Activated naive CD4-positive, alpha-beta T cell (primary cell): ENCODE measurements at places on chromosomes 7 and 10.

DNA sequence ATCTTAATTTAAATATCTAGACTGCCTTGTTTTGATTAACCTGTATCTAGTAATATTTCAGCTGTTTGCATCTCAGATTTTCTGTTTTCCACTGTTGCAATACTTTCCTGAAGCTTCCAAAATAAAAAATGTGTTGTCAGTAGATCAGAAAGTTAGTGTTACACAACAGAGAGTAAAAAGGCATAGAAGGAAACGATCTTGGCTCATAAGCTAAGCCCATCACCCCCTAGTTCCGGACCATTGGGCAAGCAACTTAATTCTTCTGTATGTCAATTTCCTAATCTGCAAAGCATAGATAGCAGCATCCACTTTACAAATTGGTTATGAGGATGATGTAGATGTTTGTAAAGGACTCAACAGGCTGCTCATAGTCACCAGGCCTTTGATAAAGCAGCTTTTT lies 4.4 kb downstream of the PON3 start:
- DNase-seq = no peak

DNA sequence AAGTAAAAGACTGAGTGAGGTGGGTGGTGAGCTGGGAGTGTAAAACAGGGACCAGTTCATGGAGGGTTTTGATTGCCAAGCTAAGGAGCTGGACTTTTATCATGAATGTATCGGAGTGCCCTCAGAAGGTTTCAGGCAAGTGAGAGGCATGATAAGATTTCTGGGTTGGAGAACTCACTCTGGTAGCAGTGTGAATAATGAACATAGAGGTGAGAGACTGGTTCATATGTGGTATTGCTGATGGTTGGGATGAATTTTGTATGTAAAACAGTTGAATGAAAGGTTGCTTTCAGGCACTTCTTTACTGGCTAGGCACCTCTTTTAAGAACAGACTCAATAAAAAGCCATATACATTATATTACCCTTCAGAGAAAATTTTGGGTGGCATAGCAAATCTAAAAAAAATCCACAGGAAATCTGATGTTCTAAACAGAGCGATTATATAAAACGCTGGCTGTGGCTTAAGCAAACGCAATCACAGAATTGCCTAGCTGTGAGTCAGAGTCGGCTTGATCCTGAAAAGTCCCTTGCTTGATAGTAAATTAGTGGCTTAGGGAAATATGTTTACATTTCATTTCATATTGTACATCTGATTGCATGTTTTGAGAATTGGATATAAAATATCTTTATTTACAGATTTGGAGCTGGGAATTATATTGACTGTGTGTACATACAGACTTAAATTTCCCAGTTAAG lies 92.9 kb upstream of the HDAC9 start:
- DNase-seq = no peak

DNA sequence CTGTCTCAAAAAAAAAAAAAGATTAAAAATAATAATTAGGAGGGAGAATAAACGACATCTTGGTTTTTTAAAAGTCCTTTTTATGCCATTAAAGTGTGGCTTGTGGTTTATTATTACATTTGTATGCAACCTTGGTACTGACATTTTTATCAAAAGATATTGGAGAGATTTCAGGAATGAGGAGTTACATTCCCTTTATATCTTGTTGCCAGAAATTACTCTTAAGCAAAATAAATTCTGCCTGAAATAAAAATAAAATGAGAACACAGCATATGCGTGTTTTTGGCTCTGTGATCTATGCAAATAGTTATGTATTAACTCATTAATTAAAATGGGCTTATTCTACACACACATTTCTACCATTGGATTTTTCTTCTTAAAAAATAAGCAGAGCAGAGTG lies 202.4 kb downstream of the BICC1 start:
- DNase-seq = no peak

GRCh38 chr7:78073609-78074382 lies 275.2 kb downstream of the PHTF2 start:
- DNase-seq = no peak

DNA sequence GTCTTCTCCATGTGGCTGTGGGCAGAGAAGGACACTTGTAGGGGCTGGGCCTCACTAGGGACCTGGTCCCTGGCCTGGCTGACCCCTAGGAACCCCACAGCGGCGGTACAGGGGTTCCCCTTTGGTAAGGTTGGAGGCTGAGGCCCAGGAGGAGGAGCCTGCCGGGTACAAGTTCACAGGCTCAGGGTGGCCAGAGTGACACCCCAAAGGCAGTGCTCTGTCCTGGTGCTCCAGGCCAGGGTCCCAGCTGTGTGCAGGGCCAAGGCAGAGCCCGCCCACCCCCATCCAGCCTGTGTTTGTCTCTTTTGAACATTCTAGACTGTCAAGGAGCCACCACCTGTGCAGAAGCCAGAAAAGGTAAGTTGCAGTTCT lies 23.3 kb downstream of the ANTXRL start:
- no peak for DNase-seq

DNA sequence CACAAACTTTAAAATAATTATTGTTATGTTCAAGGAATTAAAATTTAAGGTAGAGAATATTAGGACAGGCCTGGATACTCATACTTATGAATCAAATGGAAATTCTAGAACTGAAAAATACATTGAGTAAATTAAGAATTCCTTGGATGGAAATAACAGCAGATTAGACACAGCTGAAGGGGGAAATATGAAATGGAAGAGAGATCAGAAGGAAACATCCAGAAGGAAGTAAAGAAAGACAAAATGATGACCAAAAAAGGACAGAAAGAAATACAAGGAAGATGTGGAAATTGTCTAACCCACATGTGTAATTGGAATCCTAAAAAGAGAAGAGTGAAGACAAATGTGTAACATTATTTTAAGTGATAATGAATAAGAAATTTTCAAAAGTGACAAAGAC lies 128.9 kb downstream of the ATRNL1 start:
- DNase-seq = no peak

DNA sequence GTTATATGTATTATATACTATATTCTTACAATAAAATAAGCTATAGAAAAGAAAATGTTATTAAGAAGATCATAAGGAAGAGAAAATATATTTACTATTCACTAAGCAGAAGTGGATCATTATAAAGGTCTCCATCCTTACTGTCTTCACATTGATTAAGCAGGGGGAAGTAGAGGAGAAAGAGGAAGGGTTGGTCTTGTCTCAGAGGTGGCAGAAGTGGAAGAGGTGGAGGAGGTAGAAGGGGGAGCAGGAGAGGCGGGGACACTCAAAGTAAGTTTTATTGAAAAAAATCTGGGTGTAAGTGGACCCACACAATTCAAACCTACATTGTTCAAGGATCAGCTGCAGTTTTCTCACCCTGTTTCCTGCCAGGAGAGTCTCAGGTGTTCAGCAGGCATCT lies 28.9 kb upstream of the ERCC6 start:
- no peak for DNase-seq

DNA sequence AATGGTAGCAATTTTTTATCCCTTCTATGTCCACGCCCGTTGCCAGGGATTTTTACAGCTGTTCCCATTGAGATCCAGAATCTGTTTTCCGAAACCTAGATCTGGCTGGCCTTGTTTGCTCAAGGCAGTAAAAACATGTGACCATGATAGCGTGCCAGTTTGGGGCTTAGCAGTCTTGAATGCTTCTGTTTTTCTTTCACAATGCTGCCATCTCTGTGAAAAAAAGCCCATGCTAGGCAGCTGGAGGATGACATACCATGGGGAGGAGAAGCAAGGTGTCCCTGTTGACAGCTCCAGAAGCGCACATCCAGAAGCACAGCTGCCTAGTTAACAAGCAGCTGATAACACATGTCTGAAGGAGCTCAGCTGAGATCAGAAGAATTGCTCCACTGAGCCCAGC lies 2.2 kb upstream of the ZNF92 start:
- no peak for DNase-seq

- no peak for DNase-seq
Measured at GRCh38 chr7:143979359-143979758, 20.8 kb upstream of the OR6B1 start.

DNA sequence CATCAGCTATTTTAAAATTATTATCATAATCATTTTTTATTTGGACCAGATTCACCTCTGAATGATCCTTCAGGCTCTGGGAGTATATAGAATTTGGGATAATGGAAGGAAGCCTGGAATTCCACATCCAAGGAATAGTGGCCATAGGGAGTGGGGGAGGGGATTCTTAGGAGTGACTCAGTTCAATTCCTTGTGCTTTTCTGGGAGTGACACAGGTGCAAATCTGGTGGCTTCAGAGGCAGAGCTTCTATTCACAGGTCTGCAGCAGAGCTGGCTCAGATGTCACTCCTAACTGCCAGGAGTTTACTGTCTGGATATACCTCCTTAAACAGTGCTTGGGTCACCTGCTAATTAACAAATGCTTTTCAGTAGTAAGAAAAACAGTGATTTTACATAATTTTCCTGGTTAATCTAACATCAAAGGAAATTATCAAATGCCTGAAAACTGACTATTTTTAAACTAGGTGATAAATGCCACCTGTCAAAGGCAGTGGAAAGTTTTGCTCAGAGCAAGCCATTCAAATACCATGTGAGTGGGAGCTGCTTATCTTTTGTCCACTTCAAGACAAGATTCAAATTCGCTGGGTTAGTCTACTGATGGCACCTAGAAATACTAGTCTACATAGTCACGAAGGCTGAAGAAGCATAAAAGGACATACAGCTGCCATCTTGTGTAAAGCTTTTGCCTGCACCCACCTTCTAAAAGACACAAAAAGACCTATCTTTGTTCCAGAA lies 106.7 kb upstream of the LAMB4 start:
- no peak for DNase-seq

- DNase-seq = no peak
Measured at GRCh38 chr10:50464004-50464409, 159.7 kb downstream of the SGMS1 start.

GRCh38 chr7:36949711-36950600 lies 225.7 kb upstream of the AOAH start:
- DNase-seq = no peak

- DNase-seq = no peak
Measured at GRCh38 chr7:132991615-132992587, 90.0 kb downstream of the CHCHD3 start.

DNA sequence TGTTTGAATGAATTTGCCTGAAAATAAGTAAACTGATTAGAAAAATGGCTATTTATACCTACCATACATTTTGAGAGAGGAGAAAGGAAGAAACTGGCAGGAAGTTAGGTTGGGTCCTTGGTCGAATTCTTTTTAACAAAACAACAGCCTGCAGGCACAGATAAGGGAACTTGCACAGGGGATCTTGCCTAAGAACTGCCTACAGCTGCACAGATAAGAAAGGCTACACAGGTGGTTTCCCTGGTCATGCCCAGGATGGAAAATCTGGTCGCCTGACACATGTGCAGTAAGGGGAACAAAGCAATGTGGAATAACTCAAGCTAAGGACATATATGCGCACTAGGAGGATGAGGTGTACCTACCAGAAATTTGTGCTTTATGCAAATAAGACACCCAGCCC lies 732.1 kb upstream of the POT1 start:
- DNase-seq = no peak

DNA sequence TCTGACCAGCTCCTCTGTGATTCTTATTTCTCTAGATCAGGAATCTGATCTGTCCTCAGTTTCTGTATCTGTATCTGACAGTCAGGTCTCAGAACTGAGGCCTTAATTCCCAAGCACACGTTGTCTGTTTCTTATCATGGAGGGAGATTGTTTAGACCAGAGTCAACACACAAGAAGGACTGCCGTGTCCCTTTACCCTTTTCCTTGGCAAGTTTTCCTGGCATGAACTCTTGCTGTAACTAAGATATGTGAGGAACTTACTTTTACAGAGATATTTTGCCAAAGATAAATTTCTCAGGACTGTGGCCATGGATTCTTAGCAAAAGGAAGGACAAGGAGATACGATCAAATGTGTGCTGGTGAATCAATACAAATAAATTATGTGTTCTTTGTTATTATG lies 181.0 kb downstream of the SORCS3 start:
- no peak for DNase-seq

GRCh38 chr7:29878081-29878688 lies 71.9 kb downstream of the WIPF3 start:
- DNase-seq = no peak

DNA sequence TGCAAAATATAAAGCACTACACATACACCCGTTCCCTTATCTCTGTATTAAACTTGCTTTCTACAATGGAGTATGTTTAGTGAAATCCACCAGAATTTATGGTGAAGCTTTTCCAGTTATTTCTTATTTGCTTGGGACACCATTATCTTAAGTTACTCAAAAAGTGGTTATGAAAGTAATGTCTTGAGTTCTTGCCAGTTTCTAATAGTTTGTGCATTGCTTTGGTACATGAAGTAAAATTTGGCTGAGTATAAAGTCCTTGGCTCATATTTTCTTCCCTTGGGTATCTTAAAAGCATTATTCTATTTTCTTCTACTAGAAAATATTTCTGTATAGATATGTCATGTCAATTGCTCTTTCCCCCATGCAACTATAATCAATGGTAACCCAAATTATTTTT lies 85.2 kb downstream of the POLR1F start:
- DNase-seq = no peak

DNA sequence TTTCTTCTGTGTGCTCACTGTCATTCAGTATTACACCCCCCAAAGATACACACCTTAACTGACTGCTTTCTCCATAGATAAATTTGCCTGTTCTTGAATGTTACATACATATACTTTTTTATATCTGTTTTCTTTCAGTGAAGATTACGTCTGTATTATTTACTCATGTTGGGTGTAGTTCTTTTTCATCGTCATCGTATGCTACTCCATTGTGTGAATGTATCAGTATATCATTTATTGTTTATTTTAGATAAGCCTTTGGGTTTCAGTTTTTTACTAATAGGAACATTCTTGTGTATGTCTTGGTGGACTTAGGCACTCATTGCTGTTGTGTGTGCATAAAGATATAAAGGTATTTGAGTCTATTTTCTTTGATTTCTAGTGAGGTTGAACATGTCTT lies 64.4 kb downstream of the SEPTIN7 start:
- no peak for DNase-seq

GRCh38 chr7:145729691-145730090 lies 386.9 kb upstream of the CNTNAP2 start:
- DNase-seq = no peak
